Kidney epithelial cell (primary cell): ENCODE measurements at places on chromosomes 4 and X. TPM values are rescaled to one million over a fixed set of nuclear protein-coding genes. Genes with fewer than 3 reads are reported as not detected.

CLDN22 gene
- total RNA-seq = not detected in 2 replicates

MAGEA11 gene
- not detected in 2 replicates for total RNA-seq

SYP gene
- total RNA-seq = 0.27 and 1.0 TPM in 2 replicates

HTT gene
- total RNA-seq = 43.8 and 72.6 TPM in 2 replicates

CT47A7 gene
- total RNA-seq = not detected in 2 replicates

SPANXB1 gene
- not detected in 2 replicates for total RNA-seq

GRCh38 chr4:165738571-165738970 lies 134.5 kb upstream of the TLL1 start:
- no peak for DNase-seq

DNA sequence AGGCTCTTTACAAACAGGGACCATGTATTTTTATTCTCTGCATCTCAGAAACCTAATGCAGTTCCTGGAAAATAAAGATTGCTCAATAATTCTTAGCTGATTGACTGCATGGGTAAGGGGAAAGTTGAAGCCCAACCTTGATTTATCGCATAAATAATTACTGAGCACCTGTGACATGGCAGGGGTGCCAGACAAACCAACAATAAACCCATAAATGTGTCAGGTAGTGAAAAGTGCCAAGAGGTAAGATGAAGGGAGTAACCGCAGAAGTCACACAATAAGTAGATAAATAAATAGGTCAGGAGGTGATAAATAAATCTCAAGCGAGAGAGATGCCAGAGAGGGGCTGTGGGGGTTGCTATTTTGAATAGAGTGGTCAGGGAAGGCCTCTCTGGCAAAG lies 20.1 kb upstream of the AP1S2 start:
- DNase-seq = no peak

DNA sequence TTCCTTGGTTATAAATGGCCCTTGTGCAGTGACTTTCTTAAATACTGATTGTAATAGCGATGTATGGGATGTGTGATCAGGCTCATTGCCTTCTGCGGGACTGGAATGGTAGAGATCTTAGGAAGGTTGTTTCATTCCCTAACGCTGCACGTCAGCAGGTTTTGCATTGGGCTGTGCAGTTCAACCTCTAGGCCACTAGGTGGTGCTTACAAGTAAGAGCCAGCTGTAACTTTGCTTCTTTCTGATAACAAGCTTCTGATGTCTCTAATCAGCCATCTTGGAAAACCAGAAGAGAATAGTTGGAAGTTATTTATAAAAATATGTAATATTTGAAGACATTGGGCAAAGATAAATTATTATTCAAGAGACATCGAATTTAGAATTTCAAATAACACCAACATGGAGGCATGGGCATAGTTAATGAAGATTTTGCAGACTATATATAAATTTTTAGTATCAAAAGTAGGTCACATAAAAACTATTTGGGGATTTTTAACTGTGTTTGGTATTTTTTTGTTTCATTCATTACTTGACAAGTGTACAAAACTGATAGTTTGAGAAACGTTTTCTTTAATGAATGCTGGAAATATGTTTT lies 339.7 kb upstream of the PCDH7 start:
- DNase-seq = peak; percentile 44

DNA sequence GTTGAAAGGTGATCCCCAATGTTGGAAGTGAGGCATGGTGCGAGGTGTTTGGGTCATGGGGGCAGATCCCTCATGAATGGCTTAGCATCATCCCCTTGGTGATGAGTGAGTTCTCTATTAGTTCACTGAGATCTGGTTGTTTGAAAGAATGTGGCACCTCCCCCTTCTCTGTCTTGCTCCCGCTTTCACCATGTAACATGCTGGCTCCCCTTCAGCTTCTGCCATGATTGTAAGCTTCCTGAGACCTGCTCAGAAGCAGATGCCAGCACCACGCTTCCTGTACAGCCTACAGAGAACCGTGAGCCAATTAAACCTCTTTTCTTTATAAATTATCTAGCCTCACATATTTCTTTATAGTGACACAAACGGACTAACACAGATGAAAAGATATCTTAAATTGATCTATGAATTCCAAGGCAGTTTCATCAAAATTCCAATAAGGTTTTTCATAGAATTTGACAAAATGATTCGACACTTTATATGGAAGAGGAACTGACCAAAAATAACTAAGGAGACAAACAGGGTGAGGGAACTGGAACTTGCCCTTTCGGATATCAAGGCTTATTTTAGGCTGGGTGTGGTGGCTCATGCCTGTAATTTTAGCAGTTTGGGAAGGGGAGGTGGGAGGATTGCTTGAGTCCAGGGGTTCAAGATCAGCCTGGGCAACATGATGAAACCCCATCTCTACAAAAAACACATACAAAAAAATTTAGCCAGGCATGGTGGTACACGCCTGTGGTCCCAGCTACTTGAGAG lies 56.9 kb upstream of the OGT start:
- no peak for DNase-seq

- no peak for DNase-seq
These were observed 109.3 kb downstream of the MGST2 start for GRCh38 chr4:139774759-139775487.

GRCh38 chrX:11757397-11757718 lies 679 bp upstream of the MSL3 start:
- DNase-seq = no peak

GRCh38 chr4:75168548-75168947 lies 235.6 kb downstream of the PARM1 start:
- DNase-seq = no peak

DNA sequence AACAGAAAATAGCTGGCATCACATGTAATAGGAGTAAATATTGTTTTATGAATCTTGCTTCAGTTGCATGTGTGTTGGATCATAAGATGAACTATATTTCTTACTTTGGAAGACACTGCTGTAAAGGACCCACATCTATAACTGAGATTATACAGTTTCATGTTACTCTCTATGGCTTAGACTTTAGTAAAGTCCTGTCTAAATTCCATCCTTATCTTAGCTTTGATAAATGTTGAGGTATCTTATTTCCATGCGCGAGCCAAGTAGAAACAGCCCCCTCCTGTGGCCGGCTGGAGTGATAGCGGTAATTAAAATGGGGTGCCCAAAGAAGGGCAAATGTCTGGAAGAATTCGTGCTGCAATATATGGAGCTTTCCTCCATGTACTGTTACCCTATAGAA lies 43.0 kb downstream of the CCDC158 start:
- DNase-seq = peak; percentile 1

- DNase-seq = no peak
These were observed 1.3 kb upstream of the F11 start for GRCh38 chr4:186264660-186265059.

GRCh38 chr4:10161840-10162239 lies 45.2 kb upstream of the WDR1 start:
- DNase-seq = no peak

GRCh38 chr4:57462843-57463242 lies 352.7 kb upstream of the IGFBP7 start:
- DNase-seq = no peak

- no peak for DNase-seq
These were observed at the start of gene SPINK2 for GRCh38 chr4:56821381-56822243. SPINK2 (minus strand) TSS chr4:56821701; CDS start chr4:56821662, 39 bp downstream.

DNA sequence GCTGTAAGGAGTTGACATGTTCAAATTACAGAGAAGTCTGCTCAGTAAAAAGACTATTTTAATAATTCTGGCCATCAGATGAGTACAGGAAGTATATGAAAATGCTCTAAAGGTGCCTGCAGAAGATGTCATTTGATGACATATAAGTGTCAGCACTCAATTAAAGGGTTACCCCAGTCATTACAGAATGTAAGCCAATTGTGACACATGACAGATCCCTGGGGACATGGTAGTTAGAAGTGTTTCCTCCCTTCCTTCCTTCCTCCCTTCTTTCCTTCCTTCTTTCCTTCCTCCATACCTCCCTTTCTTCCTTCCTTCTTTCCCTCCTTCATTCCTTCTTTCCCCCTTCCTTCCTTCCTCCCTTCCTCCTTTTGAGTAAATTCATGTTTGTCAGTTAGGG lies 453.0 kb downstream of the RAPGEF2 start:
- DNase-seq = no peak

- no peak for DNase-seq
These were observed 49.9 kb downstream of the ELF4 start for GRCh38 chrX:130060122-130061069.

DNA sequence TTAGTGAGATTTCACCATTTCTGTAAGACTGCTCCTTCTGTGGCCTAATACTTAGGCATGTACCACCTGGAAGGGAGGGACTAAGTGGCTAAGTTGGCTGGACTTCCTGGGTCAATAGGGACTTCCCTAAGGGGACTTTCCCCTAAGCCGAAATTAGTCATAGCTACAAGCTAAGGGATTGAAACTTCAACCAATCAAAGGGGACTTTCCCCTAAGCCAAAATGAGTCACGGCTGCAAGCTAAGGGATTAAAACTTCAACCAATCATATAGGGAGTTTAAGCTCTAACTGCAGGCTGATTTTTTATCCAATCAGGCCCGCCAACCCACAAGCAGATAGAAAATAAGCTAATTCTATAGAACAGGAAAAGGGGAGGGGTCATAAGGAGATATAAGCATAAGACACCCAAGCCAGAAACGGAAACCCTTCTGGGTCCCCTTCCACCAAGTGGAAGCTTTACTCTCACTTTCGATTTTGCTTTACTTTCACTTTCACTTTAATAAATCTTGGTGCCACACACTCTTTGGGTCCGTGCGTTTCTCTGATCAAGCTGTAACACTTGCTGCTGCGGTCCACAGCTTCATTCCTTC lies 382.8 kb downstream of the KLHL4 start:
- DNase-seq = no peak

DNA sequence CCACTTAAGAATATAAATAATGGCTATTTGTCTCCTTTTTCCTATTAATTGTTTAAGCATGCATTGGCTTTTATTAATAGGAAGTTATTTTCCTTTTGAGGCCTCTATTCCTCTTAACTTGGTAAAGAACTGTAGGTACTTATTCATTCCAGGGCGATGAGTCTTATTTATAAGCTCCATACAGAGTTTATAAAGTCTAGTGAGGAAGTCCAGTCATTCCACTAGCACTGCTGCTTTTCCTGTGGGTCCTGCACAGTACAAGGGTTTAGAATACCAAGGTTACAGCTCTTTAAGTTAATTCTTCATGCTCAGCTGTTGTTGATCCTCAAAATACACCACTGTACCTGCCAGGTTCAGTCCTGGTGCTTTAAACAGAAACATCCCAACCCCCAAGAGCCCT lies 28.5 kb upstream of the WNK3 start:
- DNase-seq = no peak

DNA sequence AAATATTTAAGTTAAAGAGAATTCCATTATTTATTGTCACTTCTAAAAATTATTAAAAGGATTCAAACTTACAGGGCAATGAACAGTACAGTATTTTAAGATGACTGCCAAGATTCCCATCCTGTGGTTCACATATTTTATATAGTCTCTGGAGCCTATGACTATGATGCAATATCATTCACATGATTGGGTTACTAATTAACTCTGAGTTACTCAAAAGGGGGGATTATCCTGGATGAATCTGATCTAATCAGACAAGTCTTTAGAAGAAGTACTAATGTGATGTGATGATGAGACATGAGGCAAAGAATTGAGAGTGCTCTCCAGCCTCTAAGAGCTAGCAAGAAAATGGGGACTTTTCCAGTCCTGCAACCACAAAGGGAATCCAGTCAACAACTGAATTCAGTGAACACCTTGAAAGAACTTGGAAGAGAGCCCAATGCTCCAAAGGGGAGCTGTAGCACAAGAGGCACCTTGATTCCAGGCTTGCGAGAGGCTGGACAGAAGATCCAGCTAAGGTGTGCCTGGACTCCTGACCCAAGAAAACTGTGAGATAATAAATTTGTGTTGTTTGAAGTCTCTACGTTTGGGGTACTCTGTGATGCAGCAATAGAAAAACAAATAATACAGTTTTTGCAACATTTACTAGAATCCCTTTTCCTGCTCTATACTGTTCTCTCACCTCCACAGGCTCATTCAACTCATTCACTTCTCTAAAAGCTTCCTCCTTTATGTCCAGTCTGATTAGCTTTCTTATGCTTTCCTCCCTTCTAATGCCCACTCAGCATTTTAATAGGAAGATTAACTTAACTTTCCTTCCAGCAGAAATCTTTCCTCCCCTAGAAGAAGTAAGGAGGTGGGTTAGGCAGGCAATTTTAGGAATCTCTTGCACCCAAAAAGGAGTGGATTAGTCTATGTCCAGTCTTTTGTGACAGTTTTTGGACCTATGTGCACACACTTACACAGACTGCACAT lies 133.8 kb upstream of the LCORL start:
- DNase-seq = no peak

- no peak for DNase-seq
These were observed 19.7 kb upstream of the MTM1 start for GRCh38 chrX:150548684-150549083.

- no peak for DNase-seq
These were observed 119.1 kb downstream of the PAPSS1 start for GRCh38 chr4:107600983-107601382.

DNA sequence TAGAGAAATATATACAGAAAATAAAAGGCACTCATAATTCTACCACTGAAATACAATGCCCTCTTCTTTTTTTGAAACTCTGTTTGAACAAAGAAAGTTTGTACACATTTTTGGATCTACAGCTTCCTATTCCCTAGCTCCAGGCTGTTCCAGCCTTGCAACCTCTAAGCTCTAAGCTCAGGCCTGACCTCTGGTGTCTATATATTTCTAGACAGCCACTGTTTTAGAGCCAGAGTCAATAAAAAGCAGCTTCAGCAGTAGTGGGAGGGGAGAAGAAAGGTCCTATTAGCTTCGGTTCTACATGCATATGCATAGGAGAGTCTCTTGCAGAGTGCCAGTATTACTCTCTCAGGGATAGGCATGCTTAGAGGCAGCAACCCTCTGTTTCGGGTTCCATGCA lies 39.7 kb downstream of the CLDN2 start:
- DNase-seq = no peak

DNA sequence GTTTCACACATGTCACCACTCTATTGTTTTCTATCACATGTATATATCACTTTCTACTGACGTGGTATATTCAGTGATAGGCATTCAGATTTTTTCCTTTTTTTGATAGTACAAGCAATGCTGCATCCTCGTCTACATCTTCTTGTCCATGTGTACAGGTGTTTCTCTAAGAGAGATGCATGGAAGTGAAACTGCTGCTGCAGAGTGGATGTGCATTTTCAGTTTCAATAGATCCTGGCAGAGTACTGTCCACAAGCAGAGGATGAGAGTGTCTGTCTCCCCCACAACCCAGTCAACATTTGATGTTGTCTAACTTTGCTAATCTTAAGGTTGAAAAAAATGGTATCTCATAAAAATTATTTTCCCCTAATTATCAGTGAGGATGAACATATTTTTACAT lies 194.0 kb upstream of the CASK start:
- DNase-seq = no peak

GRCh38 chr4:189092581-189092980 lies 848.1 kb upstream of the FRG1 start:
- DNase-seq = no peak

- DNase-seq = no peak
These were observed 25.4 kb upstream of the IL2 start for GRCh38 chr4:122481766-122482405.
